ENCODE measurements at places on chromosomes 11 and 22.

DNA sequence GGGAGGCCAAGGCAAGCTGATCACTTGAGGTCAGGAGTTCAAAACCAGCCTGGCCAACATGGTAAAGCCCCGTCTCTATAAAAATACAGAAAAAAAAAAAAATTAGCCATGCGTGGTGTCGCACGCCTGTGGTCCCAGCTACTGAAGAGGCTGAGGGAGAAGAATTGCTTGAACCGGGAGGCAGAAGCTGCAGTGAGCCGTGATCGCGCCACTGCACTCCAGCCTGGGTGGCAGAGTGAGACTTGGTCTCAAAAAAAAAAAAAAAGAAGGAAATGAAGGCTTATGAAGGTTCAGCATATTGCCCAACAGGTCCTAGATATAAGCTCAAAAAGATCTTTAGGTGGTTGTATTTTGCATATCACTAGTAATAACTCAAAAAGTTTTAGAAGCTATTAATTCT is 10.2 kb downstream of the ATL3 start:
- no peak for DNase-seq

- no peak for DNase-seq
These were observed 1314.0 kb downstream of the JRKL start for GRCh38 chr11:97703851-97704250.

GRCh38 chr11:54558407-54558806 is 45.4 kb downstream of the OR4C46 start:
- no peak for DNase-seq

DNA sequence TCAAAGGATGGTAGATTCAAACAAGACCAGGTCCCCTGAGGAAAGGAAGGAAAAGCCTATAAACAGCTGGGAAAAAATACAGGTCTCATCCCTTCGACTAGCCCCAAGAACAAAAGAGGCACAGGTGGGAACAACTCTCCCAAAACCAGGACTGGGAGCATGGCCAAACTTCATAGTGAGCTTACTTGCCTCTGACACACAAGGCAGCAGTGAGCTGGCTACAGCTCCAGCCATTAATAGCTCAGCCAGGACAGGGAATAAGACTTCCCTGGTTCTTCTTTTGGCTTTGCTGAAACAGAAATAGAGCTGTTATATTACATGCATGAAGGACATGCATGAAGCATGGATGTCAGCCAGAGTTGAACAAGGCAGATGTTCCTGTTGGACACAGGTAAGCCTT is at the start of gene OR10A2:
OR10A2 (plus strand) TSS at position 97 of the 400 bp plus-strand sequence. CDS start 6,698 bp downstream, outside the sequence.
- DNase-seq = no peak

- DNase-seq = peak; percentile 92
These were observed 906.9 kb upstream of the RAG2 start for GRCh38 chr11:37504921-37505320.

GRCh38 chr22:45286854-45287551 is 2.3 kb downstream of the UPK3A start:
- DNase-seq = no peak

- peak; percentile 68 for DNase-seq
These were observed 21.3 kb downstream of the LAYN start for GRCh38 chr11:111561791-111562325.

DNA sequence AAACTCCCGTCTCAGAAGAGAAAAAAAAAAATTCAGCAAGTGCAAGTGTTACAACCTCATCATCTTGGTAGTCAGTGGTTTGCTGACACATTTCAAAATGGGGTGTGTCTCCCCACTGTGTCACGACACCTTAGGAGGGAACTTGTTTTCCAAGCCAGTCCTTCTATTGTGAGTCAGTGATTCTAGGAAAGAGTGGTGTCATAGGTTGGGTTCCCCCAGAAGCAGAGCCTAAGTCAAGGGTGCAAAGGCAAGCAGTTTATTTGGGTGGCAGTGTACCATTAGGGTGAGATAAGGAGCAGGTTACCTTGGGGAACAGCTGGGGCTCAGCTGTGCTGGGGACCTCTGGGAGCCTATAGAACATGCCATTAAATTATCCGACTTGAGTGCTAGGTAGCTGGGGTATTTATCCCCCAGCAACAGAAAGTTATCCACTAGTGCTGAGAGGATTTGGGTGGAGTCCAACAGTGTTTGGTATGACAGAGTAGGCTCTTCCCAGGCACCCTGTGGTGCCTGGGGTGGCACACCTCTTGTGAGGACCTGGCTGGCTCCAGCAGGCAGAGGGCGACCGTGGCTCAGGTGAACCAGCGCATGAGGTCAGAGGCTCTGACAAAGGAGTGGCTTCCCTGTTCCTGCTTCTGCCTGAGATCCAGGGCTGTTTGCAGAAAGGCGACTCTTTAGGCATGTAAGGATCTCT is 41.7 kb downstream of the KIAA1671 start:
- peak; percentile 30 for DNase-seq

- no peak for DNase-seq
These were observed 27.5 kb downstream of the OSBPL5 start for GRCh38 chr11:3137486-3138177.

GRCh38 chr11:13076961-13077360 is 67.8 kb downstream of the RASSF10 start:
- DNase-seq = peak; percentile 38

DNA sequence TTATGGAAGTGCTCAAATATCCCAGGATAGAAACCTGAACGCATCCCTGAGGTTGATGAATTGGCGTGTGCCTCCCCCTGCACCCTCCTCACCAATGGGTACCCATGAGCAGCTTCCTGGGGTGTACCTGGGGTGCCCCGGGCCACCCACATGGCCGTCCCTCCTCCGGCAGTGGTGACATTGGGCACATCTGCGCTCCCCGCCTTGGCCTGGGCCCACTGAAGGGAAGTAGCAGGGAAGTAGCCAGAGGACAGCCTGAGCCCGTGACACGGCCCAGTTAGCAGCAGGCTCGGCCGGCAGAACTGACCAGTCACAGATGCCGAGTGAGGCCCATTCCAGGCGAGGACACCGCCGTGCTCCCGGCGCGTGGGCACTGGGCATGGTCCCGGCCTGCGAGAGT is 16.7 kb downstream of the MRPL23 start:
- DNase-seq = no peak

GRCh38 chr22:22061085-22062077 is 78.8 kb upstream of the TOP3B start:
- no peak for DNase-seq

DNA sequence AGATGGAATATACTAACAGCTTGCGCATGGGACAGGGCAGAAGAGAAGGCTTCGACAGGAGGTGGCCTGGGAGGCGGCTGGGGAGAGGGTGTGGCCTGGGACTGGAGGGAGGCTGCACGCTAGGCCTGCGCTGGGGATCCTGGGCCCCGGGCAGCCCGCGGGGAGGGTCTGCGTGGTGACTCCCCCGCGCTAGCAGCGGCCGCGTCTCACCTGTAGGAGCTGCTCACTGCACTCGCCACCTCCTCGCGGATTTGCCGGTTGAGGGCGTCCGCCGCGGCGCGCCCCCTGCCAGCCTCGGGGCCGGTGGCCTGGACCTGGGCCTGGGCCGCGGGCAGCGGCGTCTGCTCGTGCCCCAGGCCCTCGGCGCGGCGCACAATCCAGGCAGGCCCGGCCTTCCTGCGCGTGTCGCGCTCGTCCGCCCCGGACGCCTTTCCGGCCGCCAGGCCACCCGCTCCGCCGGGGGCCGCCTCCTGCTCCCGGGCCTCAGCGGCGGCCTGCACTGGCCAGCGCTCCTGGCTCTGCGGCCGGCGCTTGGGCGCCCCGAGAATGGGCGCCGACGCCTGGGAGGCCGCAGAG is 1.5 kb downstream of the MAP6 start:
- DNase-seq = no peak

DNA sequence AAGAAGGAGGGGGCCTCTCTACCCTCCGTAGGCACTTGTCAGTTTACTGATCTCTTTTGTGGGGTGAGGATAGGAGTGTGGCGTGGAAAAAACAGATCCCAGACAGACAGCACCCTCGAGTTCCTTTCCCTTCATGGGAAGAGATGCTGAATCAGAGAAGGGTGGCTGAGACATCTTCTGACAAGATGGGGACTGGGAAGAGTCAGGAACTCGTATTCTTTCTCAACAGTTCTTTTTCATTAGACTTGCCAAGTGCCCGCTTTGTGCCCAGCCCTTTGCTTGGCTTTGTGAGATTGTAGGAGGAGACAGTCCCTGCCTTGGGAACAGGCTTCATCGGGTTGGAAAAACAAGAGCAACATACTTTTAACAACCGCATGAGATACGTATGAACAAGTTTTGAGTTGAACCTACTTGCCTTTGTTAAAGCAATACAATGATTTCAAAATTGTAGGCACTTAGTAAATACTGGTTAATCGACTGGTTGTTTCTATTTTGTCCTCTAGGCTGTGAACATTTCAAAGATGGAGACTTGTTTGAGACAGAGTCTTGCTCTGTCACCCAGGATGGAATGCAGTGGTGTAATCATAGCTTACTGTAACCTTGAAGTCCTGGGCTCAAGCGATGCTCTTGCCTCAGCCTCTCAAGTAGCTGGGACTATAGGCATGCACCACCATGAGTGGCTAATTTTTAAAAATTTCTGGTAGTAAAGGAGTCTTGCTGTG is 1.1 kb downstream of the RRM1 start:
- peak; percentile 50 for DNase-seq

DNA sequence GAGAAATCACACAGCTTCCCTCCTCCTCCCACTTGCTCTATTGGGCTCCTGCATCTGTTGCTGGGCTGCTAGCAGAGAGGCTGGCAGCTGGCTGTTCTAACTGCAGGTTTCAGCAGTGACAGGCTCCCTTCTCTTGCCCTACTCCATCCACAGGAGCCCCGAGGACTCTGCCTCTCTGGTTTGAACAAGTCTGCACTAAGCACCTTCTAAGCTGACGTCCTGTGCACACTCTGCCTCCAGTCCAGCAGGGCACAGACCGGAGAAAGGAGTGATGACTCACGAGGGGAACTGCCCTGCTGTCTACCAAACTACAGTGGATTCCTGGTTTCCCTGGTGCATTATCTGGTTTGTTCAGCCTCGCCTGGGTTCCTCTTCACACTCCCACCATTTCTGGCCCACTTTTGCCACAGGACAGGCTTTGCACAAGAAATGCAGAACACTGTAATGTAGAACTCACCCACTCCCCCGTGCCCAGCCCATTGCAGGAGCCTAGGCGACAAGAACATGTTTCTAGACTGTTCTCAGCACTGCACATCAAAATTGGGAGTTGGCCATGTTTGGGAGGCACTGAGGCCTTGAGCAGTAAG is 26.0 kb downstream of the IL10RA start:
- DNase-seq = no peak

DNA sequence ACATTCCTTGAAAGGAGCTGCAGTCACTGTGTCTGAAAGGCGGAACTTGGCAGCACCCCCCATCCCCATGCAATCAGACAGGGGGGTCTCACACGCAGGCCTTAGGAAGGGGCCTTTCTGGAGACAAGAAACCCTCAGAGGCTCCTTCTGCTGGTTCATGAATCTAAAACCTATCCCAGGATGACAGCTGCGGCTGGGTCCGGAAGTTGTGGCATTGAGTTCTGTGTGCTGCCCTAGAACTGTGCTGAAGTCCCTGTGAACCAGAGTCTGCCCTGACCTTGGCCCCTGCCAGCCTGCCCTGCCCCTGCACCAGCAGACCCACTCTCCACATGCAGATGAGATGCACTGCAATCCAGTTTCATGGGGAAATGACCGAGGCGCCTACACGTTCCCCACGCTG is 268.0 kb downstream of the CTTN start:
- no peak for DNase-seq

- no peak for DNase-seq
These were observed 75.3 kb downstream of the PKNOX2 start for GRCh38 chr11:125239585-125240560.

GRCh38 chr11:121055076-121055475 is 31.2 kb downstream of the TBCEL start:
- DNase-seq = no peak

GRCh38 chr22:38751422-38752346 is 4.1 kb downstream of the SUN2 start:
- DNase-seq = no peak

GRCh38 chr11:121067962-121068647 is 32.9 kb upstream of the TECTA start:
- no peak for DNase-seq

- no peak for DNase-seq
These were observed 3.0 kb upstream of the CEND1 start for GRCh38 chr11:792873-793272.

GRCh38 chr11:21179770-21180169 is 510.4 kb downstream of the NELL1 start:
- DNase-seq = no peak

DNA sequence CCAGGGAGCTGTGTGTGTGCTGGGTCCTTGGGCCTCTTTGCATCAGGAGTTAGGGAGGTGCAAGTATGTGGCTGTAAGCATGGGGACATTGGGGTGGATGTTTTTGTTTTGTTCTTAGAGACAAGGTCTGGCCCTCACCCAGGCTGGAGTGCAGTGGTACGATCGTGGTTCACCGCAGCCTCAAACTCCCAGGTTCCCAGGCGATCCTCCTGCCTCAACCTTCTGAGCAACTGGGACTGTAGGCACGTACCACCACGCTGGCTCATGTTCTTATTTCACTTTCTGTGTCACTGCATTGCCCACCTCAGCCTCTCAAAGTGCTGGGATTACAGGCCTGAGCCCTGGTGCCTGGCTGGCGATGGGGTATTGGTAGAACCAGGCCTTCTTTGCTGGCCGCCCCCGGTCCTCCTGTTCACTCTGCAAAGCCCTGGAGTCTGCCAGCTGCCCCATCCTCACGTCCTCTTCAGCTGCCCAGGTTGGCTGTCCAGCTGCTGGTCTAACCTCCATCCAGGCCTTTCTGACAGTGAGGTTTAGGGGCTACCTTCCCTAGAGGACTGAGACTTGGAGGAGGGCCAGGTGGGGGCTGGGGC is 851 bp upstream of the GRAMD4 start:
- no peak for DNase-seq

DNA sequence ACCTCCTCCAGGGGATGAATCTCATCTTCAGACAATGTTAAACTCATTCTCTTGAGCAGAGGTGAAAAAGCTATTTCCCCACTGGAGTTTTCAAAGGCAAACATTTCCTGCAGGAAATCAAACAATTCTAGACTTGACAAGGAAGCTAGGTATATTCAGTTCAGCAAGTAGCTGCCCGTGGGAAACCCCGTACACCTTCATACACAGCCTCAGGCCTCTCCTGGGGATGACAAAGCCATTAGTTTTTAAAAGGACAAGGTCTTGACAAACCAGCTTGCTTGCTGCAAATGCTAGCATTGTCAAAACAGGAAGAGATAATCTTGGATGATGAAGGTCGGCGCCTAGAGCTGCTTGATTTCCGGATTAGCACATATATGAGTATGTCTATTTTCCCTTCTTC is 1630.8 kb upstream of the TENM4 start:
- no peak for DNase-seq
